HepG2 (cell line): ENCODE measurements at places on chromosomes 11 and 22.

GRCh38 chr22:34045311-34045710 is 125.0 kb upstream of the LARGE1 start:
- no peak for DNase-seq

DNA sequence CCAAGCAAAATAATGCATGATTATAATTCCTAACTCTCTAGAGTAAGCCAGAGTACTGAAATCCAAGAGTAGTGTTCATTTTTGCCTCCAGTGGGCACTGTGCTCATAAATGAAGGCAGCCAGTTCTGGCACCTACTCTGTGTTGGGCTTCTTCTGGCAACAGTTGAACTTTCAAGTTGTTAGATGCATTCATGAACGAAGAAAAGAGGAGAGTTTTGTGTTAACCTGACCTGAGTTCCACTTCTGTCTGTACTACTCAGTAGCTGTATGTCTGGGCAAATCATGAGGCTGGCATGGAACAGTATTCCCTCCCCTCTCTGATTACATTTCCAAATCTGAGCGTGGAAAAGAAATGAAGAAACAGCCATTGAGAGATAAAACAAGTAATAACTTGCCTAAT is 20.3 kb upstream of the TENM4 start:
- DNase-seq: peak; percentile 7

GRCh38 chr11:43944761-43945311 is 2.4 kb downstream of the C11orf96 start:
- DNase-seq: peak; percentile 19

- peak; percentile 74 for DNase-seq
Measured at GRCh38 chr11:3808861-3809623, 682 bp downstream of the PGAP2 start.

GRCh38 chr11:65791719-65792213 is 4.9 kb downstream of the OVOL1 start:
- no peak for DNase-seq

DNA sequence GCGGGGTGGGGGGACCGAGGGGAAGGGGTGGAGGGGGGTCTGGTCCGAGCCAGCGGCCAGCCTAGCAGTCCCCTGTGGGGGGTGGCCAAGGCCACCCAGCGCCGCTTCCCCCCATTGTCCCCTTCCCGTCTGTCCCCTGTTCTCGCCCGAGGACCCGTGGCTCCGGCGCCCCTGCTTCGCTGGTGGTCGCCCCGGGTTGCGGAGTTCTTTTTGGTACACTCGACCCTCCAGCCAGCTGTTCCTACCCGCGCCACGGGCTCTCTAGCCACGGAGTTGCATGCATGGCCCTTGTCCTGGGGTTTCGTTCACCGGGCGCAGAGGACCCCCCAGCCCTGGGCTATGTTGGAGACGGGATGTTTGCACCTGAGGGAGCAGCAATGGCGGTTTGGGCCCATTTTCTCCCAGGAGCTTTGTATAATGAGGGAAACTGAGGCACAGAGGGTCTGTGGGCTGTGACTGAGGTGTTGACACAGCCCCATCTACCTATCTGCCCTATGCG is 489 bp downstream of the RNF214 start:
- DNase-seq: no peak

DNA sequence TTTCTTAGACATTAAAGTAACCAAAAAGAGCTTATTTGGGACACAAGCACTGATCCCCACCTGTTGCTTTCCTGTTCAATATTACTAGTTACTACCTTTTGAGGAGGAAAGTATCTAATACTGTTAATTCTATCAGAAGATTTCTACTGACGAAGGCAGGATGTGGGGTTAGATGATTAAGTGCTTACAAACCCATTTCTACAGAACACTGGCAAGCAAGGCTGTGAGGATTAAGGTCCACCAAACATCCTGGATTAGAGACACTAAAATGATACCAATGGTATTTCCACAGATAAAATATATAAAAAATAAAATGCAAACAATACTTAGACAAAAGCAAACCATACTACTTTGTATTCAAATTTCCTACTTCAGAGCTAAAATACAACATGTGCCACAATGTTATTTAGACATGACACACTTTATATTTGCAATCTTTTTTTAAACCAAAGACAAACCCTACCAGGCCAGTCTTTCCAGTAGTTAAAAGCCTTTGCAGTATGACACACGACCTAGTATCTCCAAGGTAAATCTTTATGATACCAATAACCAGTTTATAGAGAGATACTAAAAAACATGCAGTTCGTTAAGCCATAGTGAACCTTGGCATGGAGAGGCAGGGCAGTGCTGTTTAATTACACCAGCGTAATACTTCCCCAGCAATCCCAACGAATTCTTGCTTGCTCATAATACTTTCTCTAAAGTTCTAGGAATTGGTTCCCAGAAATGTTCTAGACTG is 71.2 kb upstream of the TP53AIP1 start:
- DNase-seq: no peak

- DNase-seq: no peak
Measured at GRCh38 chr11:120205596-120206161, 5.2 kb upstream of the OAF start.

- no peak for DNase-seq
Measured at GRCh38 chr11:64684357-64684756, 38.6 kb downstream of the NRXN2 start.

GRCh38 chr11:46874586-46874985 is 28.5 kb upstream of the CKAP5 start:
- no peak for DNase-seq

DNA sequence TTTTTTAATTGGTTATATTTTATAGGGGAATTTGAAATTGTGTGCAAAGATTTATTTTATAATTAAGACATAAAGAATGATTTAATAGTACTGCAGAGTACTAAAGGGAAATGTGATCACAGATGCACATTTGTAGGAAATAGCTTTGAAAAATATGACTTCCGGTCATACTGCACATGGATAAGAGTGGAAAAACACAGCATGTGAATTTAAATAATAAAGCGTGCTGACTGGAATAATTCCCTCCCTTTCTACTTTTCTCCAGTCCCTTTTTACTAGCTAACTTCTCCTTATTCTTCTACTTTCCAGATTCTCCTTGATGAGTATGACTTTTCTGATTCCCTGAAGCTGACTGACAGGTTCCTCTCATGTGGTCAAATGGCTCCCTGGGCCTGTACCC is 238.4 kb upstream of the CTSC start:
- no peak for DNase-seq

GRCh38 chr11:104015649-104016415 is 20.6 kb upstream of the DDI1 start:
- DNase-seq: no peak

DNA sequence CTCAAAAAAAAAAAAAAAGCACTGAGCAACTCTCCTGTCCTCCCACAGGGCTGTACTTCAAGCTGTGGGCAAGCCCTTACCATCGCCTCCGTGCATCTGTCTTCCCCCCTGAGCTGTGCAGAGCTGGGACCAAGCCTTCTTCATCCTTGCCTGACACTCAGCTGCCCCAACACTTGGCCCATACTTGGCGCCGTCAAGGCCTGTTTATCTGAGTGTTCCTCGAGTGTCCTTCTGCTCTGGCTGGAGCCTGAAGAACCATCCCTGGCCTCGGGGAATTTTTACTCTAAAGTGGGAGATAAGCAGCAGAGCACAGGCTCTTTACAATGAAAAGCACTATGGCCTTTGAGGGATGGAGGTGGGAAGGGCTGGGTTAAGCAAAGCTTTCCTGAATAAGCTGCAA is 1.6 kb upstream of the TIRAP start:
- DNase-seq: no peak

- DNase-seq: no peak
Measured at GRCh38 chr22:19779685-19780268, 19.2 kb downstream of the TBX1 start.

GRCh38 chr11:93935826-93936225 is 85.3 kb upstream of the HEPHL1 start:
- DNase-seq: no peak

DNA sequence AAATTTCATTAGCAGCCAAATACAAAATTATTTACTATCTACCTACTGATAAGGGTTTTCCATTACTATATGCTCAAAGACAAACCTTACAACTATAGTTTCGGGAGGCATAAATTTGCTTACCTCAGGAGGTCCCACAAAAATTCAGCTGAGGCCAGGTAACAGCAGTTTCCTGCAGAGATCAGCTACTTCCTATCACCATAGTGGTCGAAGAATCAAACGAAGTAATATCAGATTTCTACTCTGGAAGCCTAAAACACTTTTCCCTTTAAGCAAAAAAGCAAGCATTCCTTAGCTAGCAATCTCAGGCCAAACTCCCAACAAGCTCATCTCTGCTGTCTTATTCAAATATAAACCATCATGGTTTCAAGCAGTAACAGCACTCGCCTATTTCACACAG is 3.1 kb downstream of the NAP1L4 start:
- DNase-seq: no peak

DNA sequence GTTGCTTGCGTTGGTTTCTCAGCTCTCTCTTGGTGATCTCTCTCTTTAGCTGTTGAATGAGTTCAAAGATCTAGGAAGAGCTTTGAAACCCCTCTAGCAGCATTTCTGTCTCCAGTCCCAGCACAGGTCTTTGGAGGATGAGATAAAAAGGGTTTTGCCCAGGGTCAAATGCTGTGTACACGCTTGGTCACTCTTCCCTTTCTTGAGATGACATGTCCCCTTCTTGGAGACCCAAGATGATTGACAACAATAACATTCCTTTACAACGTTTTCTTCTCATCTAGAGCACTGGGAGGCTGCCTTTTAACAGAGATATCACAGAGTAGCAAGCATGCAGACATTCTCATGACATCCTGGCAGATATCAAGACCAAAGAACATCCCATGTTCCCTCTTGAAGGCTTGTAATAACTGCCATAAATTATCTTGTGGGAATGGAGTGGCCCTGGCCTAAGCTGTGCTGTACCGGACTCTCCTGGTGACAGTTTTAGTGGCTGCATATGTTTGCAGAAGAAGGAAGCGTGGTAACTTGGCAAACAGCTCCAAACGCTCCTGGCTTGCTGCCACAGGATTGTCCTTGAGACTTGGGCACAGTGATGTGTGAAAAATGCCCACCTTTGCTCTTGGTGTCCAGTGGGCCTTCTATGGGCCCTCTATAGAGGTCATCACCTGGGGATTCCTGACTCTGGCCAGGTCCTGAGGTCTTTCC is 107.8 kb downstream of the PTPRJ start:
- peak; percentile 24 for DNase-seq

DNA sequence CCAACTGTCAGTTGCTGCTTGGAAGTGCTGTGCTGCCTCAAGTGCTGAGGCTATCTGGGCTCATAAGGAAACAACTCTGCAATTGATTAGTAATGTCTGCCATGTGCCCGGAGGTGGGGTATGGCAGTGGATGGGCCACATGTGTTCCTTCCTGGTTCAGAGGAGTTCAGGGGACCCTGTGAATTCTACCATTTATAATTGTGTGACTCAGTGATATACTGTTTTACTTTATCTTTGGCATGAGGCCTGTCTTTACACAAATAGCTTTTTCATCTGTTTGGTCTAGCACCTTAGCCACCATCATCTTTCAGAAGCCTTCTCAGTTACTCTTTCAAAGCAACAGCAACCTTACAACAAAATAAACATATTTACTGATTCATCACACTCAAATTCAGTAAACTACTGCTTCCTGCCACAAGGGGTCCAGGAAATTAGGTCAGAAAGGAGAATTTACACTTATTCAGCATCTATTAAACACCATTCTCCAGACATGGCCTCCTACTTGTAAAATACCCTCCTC is 20.9 kb downstream of the DKK3 start:
- no peak for DNase-seq

DNA sequence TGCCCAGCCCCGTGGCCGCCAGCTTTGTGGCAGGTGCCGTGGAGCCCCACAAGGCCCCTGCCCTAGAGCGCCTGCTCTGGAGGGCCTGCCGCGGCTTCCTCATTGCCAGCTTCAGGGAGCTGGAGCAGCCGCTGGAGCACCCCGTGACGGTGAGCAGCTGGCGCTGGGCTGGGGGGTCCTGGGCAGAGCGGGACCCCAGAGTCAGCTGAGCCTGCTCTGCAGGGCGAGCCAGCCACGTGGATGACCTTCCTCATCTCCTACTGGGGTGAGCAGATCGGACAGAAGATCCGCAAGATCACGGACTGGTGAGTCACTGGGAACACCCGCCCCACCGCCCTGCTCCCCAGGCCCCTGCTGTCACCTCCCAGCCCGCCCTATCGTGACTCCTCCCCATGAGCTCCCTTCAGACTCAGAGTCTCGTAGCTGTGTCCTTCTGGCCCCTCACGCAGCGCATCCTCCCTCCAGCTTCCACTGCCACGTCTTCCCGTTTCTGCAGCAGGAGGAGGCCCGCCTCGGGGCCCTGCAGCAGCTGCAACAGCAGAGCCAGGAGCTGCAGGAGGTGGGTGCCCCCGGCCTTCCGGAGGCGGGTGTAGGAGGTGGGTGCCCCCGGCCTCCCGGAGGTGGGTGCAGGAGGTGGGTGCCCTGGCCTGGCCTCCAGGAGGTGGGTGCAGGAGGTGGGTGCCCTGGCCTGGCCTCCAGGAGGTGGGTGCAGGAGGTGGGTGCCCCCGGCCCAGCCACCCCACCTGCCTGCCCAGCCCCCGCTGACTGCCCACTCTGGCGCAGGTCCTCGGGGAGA is 4.7 kb downstream of the TCIRG1 start:
- DNase-seq: no peak

- no peak for DNase-seq
Measured at GRCh38 chr11:96186806-96187205, 156.2 kb downstream of the MAML2 start.

- DNase-seq: no peak
Measured at GRCh38 chr22:48068323-48068885, 1306.0 kb downstream of the TBC1D22A start.

DNA sequence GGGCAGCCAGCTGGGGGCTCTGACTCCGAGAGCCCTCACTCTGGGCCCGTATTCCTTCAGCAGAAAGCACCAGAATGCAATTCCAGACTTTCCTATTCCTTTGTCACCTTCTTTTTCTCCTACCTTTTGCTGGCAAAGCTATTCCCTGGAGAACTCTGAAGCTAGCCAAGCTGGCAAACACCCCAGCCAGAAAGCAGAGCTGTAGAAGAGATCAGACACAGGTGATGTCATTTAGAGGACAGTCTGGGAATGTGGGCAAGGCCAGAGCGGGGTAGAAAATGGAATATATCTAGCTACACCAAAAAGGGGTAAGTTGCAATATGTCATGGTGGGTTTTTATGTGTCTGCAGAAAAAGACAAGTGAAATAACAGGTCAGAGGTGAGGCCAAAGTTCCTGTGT is 205.1 kb downstream of the NXPE2 start:
- no peak for DNase-seq

DNA sequence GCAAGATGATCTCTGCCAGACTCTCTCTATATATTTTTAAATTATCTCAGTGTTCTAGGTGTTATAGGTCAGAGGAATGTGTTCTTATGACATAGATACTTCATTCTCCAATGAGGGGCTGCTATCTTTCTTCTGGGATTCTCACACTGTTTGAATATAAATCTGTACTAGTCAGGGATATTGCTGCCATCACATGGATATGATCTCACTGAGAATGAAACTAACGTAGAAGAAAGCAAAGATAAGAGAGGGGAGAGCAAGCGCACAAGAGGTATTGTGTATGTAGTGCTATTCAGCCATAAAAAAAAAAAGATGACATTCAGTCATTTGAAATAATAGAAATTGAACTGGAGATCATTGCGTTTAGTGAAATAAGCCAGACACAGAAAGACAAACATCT is 42.2 kb upstream of the SLC36A4 start:
- DNase-seq: no peak

- no peak for DNase-seq
Measured at GRCh38 chr11:86395061-86395551, 20.4 kb downstream of the CCDC81 start.

- no peak for DNase-seq
Measured at GRCh38 chr11:134571301-134571700, 159.3 kb upstream of the B3GAT1 start.

GRCh38 chr22:24873226-24873625 is 67.2 kb downstream of the SGSM1 start:
- DNase-seq: no peak

GRCh38 chr11:68412593-68413475 is 47.7 kb upstream of the PPP6R3 start:
- no peak for DNase-seq
